Choroid plexus epithelial cell (primary cell): ENCODE measurements at places on chromosomes 13 and 19.
A peak's percentile ranks its signal among the peaks of the same experiment; 100 is the strongest.

DNA sequence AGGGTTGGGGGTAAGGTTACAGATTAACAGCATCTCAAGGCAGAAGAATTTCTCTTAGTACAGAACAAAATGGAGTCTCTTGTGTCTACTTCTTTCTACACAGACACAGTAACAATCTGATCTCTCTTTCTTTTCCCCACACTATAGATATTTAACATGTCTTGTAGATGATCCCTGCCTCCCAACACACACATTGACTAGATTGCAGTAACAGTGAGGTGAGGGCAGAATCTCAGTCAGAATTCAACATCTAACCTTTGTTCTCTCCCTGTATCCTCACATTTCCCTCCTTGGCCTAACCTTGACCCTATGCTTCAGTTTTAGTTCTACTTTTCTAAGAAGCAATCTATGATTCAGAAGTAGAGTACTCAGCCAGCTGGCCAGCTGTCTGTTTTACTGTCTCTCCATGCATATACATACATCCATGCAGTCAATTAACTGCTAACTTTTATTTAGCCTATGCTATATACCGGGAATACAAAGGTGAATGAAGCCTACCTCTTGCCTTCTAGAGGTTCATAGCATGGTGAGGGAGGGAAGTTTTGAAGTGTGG is 18.1 kb downstream of the DNAJC15 start:
- DNase-seq: peak; percentile 41

GRCh38 chr13:70235565-70235964 is 127.3 kb upstream of the KLHL1 start:
- no peak for DNase-seq

DNA sequence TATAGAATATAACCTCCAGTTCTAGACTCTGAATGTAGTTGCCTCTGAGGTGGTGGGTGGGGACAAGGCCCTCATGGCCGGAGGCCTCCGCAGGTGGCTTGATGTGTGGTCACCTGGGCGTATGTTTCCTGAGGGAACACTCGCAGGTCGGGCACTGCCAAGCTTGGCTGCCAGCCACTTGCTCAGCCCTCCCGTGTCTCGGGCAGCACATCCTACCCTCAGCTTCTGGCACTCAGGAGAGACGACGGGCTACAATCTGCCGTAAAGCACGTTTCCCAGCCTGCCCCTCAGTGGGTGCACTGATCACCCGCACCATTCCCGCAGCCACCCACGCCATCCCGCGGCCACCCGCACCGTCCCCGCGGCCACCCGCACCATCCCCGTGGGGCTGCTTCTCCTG is 15.2 kb downstream of the THOP1 start:
- DNase-seq: no peak

DNA sequence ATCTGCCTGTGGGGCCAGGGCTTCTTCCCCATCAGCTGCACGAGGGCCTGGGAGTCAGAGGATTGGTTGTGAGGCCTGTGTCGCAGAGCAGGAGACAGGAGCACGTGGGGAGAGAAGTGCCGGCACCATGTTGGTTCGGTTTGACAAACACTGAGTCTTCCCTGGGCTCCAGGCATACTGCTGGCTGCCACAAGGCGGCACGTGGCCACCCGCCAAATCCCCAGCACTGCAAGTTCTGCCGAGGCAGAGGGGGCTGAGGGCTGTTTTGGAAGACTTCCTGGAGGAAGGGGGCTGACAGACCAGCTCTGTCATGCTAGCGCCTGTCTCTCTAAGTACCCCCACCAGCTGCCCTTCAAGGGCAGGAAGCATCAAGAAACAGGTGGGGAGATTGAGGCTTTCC is 9.5 kb downstream of the SHANK1 start:
- no peak for DNase-seq

GRCh38 chr19:39126312-39127187 is 964 bp downstream of the PAK4 start:
- DNase-seq: peak; percentile 47

DNA sequence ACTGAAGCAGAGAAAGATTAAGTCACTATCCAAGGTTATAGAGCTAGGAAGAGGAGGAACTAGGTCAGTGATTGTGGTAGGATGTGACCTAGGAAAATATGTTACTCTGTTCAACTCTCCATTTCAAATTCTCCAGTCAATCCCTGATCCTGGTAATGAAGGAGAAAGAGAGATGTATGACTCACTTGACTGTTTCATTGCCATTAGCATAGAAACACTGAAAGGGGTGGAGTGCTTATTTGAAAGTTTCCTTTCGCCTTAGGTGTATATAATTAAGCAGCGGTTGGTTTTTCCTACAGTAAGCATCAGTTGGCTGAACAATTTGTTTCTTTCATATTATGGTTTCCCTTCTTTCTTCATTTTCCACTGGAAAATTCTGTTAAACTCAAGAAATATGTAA is 198.1 kb upstream of the CSNK1A1L start:
- DNase-seq: no peak

DNA sequence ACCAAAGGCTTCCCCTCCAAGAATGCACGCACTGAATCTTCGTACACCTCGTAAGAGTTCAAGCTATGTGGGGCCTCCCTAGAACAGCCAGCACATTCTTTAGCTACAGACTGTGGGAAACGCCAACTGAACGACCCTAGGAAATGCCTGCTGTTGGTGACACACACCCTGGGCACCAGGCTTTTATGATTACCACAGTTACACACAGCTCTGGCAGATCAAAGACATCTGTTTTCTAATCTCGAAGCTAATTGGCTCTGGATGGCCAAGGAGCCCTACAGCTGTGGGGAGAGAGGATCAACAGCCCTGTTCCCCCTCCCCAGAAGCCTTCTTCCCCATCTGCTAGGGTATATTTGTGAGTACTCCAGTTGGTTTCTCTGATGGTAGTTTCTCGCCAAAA is 123.0 kb downstream of the COL4A1 start:
- peak; percentile 32 for DNase-seq

DNA sequence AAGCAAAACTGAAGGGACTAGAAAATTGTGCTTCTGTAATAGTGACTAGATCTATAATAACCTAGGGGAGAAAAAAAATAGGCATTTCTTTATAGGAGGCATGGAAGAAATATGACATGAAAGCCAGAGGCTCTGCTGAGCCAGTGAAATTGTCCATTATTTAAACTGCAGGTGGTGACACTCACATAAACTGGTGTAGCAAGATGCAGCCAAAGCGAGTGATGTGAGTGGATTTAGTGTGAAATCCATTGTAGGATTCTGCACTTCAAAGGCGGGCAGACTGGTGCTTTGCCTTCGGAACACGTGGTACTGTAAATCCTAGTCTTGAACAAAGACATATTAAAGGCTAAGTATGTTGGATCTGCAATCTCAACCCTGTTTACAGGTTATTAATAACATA is 361.9 kb downstream of the TBC1D4 start:
- DNase-seq: no peak

GRCh38 chr19:42126574-42126973 is 5.7 kb downstream of the POU2F2 start:
- DNase-seq: no peak

- peak; percentile 21 for DNase-seq
These were observed 42.1 kb downstream of the RHPN2 start for GRCh38 chr19:33022472-33023116.

DNA sequence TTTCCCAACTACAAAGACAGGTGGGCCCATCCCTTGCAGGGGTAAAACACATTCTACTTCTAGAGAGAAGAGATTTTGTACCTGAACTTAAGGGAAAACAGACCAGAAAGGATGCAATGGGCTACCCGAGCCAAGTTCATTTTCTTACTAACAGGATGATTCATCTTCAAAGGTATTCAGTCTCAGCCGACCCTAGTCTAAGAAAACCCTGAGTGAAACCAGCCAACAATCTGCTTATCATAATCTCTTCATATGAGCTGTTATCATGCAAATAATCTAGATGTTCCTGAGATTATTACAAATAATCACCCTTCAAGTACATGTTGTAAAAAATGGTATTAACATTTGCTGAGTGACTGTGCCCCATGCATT is 15.6 kb downstream of the PABPC3 start:
- peak; percentile 36 for DNase-seq

- peak; percentile 97 for DNase-seq
These were observed 8.4 kb downstream of the F2RL3 start for GRCh38 chr19:16897029-16897855.

DNA sequence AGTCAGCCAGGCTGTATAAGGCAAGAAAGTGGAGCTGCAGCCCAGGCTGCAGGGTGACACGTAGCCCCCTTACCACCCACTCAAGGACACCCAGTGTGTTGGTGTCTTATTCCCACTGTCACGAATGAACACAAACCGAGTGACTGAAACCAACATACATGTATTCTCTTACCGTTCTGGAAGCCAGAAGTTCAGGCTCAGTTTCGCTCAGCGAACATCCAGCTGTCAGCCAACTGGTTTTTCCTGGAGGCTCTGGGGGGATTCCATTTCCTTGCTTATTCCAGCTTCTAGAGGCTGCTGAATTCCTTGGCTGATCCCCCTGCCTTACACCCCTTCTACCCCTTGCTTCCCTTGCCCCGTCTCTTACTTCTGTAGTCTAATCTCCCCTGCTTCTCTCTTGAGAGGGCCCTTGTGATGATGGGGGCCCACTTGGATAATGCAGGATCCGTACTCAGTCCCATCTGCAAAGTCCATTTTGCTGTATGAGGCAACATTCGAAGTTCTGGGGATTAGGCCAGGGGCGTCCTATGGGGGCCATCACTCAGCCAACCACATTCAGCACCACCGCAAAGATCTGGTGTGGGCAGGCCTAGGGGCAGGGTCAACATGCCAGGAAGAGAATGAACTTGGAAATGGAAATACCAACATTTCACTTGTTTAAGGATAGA is 47.3 kb upstream of the MTIF3 start:
- no peak for DNase-seq

- DNase-seq: no peak
These were observed 2.6 kb upstream of the GSX1 start for GRCh38 chr13:27789495-27790303.
